ENCODE measurements at places on chromosomes 1 and 21.

GRCh38 chr1:199878823-199879222 lies 148.7 kb upstream of the NR5A2 start:
- DNase-seq, result no peak

- no peak for DNase-seq
Observed at GRCh38 chr1:212514056-212514614, 81.4 kb downstream of the NENF start.

- DNase-seq, result peak; percentile 99
Observed at GRCh38 chr1:202283991-202284390, 57.7 kb downstream of the UBE2T start.

DNA sequence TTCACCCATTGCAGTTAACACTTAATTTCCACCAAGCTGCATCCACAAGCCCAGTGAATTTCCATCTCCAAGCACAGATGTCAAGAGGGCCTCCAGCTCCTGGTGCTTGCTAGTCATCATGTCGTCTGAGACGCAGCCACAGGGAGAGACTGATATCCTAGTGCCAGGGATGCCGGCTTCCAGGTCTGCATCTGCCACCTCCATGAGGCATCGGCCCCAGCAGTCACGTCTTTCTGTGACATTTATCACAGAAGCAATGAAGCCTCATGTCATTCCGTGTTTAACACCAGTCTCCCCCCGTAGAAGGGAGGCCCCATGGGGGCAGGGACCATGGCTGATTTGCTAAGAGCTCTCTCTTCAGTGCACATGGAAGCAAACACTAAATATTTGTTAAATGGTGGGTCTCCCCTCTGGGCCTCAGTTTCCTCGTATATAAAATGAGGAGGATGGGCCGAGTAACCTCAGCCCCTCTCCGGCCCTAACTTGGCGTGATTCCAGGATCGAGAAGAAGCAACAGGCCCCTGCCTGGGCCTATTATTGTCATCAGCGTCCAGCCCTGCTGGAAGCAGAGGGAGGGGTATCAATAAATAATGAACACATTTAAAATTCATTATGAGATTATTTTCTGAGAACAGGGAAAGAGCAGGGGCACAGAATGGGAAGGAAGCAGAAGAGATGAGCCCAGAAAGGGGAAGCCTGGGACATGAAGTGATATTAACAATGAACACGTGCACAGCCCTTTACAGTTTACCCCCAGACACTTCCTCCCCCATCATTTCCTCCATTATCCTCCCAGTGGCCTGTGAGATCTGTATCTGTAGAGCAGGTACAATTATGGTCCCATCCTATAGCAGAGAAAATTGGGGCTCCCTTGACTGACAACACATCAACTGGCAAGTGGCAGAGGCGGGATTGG lies 837 bp upstream of the C1QB start:
- DNase-seq, result no peak

DNA sequence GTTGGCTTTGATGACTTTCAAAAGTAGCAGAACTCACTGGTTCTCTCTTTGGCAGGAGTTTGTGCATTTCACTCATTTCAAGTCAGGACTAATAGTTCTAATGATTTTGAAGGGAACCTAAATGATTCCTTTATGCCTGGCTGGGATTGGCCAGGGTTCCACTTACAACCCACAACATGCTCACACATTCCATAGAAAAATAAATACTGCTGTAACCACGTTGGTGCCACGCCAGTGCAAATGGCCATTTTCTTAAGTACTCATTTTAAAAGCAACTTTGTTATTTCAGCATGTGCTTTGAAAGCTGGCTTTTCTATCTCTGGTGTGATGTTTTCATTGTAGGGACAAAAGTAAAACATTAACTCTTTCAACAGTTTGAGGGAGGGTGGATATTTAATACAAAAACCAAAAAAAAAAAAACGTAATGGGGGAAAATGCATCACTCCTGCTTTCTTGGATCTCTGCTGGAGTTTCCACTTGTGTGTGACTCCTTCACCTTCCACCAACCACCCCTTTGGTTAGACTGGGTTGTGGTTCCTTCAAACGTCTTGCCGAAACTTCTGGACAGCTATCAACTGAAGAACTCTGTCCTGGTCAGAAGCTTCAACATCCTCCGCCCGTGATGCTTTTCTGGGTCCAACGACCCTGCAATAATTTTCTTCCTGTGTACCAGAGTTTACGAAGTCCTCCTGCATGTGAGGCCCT lies 300.4 kb upstream of the RUNX1 start:
- DNase-seq, result no peak

- no peak for DNase-seq
Observed at GRCh38 chr1:208240662-208241355, 3.4 kb downstream of the PLXNA2 start.

- DNase-seq, result peak; percentile 89
Observed at GRCh38 chr1:41268154-41268770, 26.2 kb upstream of the SCMH1 start.

DNA sequence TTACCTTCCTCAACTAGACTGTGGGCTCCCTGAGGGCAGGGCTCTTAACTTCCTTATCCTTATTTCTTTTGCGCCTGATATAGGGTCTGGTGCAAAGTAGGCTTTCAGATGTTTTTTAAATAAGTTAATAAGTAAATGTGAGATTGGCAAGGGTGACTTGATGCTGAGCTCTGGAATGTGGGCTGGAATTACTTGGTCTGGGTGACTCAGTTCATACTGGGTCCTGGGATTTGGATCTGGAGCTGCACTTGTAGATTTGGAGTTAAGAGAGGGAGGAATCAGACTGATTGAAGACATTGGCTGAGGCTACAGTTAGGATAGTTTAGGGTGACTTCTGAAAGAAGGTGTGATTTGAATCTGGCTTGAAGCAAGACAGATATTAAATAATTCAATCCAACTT lies 190.9 kb downstream of the GIPC2 start:
- peak; percentile 25 for DNase-seq

- DNase-seq, result no peak
Observed at GRCh38 chr1:98030976-98031375, 110.1 kb upstream of the DPYD start.

GRCh38 chr1:64687725-64688327 lies 57.0 kb upstream of the RAVER2 start:
- DNase-seq, result no peak

DNA sequence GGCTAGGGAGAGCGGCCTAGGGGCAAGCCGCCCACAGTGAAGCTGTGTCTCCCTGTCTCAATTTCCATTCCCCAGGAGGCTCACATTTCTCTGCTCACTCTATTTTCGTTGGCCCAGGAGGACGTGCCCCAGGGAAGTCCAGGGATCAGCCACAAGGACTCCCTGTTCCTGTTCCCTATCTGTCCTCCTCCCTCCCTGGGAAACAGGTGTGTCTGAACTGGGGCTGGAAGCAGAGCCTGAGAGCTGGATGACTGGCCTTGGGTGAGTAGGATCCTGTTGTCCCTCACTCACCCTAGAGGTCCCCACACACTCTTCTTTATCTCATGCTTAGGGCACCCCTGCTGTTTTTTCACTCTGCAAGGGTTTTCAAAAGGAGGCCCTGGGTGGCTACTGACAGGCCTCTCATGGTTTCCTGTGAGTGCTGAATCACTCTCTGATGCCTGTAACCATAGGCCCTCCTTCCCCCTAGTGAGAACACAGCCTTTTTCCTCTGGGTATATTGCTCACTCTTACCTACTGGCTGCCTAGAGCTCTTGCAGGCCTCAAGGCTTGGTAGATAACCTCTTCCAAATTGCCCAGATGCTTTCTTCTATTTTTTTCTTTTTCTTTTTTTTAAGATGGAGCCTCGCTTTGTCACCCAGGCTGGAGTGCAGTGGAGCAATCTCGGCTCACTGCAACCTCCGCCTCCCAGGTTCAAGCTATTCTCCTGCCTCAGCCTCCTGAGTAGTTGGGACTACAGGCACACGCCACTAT lies 3.3 kb upstream of the UTP11 start:
- DNase-seq, result no peak

DNA sequence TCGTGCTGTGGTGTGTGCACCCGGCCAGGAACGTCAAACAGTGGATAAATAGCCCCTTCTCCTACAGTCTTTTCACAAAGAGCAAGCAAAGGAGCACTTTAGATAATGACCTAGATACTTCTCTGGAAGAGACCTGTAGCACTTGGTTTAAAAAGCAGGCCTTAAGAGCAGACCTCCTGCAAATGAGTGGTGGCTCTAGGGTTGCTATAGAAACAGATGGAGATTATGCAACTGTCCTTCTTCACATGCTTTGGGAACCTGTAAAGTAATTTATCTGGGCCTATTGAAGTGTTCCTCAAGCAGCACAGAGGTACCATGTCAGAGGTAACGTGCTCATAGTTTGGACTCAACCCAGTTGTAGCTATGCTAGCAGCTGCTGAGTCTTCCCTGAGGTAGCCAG lies 208.2 kb upstream of the KIAA0040 start:
- no peak for DNase-seq

- no peak for DNase-seq
Observed at GRCh38 chr1:174134003-174134659, 25.2 kb upstream of the RABGAP1L start.

- DNase-seq, result no peak
Observed at GRCh38 chr1:238233966-238234365, 343.2 kb upstream of the ZP4 start.

DNA sequence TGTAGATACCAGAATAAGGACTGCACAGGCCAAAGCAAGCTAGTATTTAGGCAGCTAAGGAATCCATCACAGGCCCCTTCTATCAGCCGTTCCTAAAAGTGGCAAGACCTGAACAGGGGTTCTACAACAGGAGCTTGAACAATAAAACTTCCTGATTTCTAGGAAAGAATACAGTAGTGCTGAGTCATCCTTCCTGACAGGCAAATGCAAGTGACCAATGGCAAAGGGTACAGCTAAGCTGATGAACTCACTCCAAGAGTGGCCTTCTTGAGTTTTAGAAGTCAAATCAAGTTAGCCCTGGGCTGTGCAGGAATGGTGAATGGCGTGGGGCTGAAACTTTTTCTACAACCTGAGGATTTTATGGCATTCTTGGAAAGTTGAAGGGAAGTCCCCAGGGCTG lies 112.9 kb downstream of the GREM2 start:
- peak; percentile 12 for DNase-seq

GRCh38 chr1:209539576-209539975 lies 43.9 kb upstream of the CAMK1G start:
- no peak for DNase-seq

- no peak for DNase-seq
Observed at GRCh38 chr1:2876846-2877245, 75.4 kb upstream of the TTC34 start.

DNA sequence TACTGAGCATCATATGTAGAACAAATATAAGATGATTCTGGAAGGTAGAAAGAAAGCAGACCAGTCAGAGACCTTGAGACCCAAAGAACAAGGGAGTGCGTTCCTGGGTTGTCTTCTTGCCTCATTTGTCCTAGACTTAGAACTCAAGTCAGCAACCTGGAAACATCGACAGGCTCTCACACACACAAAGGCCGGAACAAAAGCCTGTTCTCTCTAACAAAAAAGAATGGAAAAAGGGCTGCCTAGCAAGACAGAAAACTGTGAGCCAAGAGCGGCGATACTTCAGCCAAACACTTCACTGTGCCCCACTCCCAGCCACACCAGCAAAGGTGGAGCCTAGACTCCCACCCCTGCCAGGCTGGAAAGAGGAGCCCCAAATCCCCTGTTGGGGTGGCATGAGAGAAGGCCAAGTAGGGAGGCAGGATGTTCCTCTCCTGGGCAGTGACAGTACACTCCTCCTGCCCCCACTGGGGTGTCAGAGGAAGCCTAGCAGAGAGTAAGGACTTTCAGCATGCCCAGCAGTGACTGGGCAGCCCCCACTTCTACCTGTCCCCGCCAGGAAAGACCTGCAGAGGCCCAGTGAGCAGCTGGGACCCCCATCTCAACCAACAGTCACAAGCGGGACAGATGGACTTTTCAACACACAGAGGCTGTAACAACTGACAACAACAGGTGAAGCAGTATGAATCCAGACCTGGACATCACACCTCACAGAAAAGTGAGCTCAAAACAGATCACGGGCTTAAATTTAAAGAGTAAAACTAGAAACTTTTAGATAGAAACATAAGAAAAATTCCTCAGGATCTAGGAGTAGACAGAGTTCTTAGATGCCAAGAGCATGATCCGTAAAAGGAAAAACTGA lies 33.0 kb downstream of the MRAP start:
- DNase-seq, result no peak

DNA sequence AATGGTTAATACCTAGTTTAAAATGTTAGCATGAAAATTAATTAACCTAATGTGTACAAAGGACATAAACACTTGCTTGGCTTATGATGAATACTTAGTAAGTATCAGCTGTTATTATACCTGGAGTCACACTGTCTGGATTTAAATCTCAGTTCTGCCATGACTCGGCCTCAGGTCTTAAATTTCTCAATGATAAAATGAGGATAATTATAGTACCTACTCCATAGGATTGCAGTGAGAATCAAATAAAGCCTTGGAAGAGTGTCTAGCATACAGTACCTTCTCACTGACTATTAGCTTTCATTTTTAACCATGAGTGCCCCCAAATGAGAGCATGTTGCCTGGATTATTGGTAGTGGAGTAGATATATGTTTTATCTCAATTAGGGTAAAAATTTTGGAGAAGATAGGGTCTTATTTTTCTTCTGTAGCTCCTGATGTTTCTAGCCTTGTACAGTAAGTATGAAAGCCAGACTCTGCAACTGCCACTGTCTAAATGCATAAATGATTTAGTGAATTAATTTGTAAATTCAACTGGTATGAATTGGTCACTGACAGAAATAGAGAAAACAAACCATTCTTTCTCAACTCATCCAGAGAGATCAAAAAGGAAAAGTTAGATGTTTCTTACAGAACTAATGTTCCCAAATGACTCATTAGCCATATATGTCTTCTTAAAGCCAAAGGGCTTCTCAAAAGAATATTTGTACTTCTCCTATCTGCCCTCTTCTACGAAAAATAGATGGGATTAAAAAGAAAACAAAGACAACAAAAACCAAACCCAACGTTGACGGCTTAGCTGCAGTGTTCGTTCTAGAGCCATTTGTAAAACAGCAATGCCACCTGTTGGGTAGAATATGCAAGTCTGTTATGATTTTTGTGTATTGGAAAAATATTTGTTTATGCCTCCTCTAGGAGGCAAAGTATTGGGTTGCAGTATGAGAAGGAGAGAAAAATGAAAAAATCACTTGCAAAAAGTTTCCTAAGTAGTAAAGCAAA lies 53.8 kb upstream of the MROH9 start:
- no peak for DNase-seq

DNA sequence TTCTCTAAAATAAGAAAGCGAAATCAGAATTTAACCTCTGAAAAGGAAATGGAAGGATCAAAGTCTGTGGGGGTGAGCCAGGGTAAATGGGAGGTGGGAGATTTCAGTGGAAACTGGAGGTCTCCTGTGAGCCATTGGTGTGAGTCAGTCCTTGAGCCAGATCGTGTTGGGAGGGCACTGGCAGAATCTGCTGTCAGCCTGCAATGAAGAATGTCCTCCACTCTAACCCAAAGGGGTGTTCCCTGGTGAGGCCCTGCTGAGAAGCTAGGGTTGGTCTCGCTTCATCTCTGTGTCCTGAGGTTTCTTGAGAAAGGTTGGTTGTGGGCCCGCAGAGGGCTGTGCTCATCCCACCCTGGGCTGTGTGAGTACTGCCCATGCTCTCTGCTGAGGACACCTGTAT lies 2.4 kb downstream of the QSOX1 start:
- DNase-seq, result no peak
